ENCODE measurements at places on chromosomes 3 and 15.

DNA sequence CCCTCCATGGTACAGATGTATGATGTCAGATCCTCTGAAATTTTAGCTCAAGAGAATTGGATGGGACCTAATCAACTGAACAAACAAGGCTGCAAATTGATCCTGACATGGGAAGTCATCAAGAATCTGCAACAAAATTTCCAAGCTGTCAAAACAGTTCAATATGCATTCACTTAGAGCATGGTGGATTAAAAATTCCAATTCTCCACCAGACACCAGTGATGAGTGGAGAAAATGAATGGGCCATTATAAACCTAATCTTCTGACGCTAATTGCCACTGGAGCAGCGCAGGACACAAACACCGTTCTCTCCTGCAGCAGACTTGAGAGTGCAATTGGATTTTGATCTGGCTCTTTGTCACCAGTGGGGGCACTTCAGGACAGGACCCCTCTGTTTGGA lies 94.2 kb downstream of the MINAR1 start:
- DNase-seq = no peak

DNA sequence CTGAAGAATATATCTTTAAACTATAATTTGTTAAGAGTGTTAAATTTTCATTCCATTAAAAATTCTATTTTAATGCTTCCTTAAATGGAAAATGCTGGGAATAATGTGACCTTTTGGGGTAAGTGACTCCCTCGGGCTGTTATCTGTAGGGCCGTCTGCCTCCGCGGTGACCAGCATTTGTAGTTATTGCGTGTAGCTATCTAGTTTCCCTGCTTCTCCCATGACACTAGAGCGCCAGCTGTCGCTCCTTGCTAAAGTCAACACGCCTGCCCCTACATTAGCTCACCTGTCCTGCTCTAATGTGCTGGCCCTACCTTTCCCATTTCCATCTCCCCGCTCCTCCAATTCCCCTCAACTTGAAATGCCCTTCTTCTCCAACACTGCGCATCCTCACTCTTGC lies 12.4 kb upstream of the CHRM5 start:
- DNase-seq = peak; percentile 42

- DNase-seq = no peak
Measured at GRCh38 chr15:90097475-90097874, 4.8 kb downstream of the IDH2 start.

DNA sequence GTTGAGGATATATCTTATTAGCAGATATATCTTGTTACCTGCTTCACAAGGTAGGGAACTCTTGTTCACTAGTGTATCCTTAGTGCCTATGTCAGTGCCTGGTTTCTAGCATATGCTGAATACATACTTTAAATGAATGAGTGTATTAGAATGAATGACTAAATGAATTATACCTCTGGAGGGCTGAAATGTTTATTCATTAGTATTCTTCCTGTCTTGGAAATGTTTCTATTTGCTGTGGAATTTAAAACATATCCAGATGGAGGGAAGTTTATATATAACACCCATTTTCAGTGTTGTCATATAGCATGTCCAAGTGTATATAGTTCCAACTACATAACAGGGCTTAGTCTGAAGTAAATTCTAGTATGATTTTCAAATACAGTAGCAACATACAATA lies 581.5 kb downstream of the TBL1XR1 start:
- no peak for DNase-seq

GRCh38 chr3:30750967-30751366 lies 143.5 kb downstream of the GADL1 start:
- peak; percentile 17 for DNase-seq

- DNase-seq = no peak
Measured at GRCh38 chr15:61153291-61153690, 75.8 kb downstream of the RORA start.

- peak; percentile 41 for DNase-seq
Measured at GRCh38 chr3:190877925-190878324, 15.4 kb upstream of the GMNC start.

GRCh38 chr3:134395103-134395502 lies 20.9 kb upstream of the AMOTL2 start:
- DNase-seq = no peak

GRCh38 chr15:81780966-81781365 lies 264.9 kb downstream of the MEX3B start:
- no peak for DNase-seq

DNA sequence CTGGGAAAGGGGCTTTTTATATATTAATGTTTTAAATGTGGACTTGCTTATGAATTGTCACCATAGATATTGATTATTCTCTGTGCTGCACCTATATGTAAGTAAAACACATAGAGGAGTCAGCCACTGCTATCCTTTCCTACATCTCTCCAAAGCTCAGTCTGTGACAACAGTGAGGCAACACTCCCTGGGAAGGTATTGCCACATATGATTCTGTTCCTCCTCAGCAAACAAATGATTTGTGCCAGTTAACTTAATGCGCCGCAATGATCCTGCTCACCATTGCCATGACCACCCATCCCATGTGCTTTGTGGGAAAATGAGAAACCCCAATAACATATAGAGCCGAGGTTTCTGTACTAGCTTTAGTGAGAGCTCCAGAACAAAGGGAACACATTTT lies 75.1 kb upstream of the FBN1 start:
- no peak for DNase-seq

- DNase-seq = no peak
Measured at GRCh38 chr15:57464480-57464879, 88.2 kb downstream of the CGNL1 start.

DNA sequence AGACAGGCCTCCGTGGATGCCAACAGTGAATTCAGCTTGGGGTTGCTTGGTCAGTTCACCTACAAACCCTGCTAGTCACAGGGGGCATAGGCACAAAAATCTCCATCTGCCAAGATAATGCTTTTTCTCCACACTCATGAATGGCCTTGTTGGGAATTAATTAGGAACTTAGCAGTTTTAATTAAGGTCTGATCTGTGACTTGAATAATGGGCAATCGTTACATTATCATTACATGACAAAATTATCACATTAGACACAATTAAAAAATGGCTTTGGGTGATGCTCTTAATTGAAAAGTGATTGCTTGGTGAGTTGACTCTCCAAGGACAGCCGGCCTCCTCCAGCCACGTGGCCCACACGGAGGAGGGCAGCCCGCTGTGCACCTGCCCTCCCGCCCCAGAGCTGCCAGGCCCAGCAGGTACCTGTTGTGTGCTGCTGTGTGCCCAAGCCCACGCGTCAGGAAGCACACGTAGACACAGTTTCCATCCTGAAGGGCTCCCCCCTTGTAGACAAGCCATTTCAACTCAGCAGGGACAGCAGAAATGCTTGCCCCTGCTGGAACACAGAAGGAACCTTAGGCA lies 274.2 kb downstream of the OCA2 start:
- DNase-seq = no peak

DNA sequence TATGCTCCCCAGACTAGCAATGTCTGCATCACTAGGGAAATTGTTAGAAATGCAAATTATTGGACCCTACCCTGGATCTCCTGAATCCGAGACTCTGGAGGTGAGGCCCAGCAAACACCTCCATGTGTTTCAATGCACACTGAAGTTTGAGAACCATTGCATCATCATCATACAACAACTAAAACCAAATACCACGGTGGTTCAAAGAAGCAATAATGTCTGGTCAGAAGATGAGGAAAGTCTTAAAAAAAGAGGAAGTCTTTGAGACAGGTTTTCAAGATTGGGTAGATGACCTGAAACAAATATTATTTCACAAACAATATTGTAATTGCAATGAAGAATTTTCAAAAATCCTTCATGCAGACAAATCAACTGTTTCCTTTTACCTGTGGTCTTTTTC lies 60.3 kb upstream of the TRA2B start:
- no peak for DNase-seq

GRCh38 chr3:118938183-118938961 lies 96.3 kb downstream of the IGSF11 start:
- DNase-seq = no peak

GRCh38 chr3:151351648-151352047 lies 22.3 kb upstream of the P2RY13 start:
- no peak for DNase-seq

GRCh38 chr3:64748244-64748904 lies 60.6 kb upstream of the ADAMTS9 start:
- no peak for DNase-seq

GRCh38 chr3:63911509-63911872 lies 692 bp downstream of the SCAANT1 start:
- no peak for DNase-seq

GRCh38 chr3:143363949-143364348 lies 244.4 kb downstream of the CHST2 start:
- no peak for DNase-seq

DNA sequence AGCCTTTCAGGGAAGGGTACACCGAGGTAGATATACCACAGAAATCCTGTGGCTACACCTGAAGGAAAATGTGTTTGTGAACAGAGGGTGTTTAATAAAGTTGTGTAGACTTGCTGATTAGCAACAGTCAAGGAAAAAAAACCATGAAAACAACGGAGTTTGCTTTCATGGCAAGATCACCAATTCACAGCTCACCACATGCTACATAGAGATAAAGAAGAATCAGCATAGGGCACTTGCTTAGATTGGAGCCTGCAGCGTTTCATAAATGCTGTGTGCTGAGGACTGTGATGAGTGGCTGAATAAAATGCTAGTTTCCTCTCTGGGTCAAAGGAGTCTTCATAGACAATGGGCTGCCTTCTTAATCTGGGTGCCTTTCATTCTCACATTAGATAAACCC lies 257.6 kb downstream of the SLC9A9 start:
- no peak for DNase-seq

GRCh38 chr3:190597291-190597690 lies 83.4 kb downstream of the IL1RAP start:
- DNase-seq = no peak

DNA sequence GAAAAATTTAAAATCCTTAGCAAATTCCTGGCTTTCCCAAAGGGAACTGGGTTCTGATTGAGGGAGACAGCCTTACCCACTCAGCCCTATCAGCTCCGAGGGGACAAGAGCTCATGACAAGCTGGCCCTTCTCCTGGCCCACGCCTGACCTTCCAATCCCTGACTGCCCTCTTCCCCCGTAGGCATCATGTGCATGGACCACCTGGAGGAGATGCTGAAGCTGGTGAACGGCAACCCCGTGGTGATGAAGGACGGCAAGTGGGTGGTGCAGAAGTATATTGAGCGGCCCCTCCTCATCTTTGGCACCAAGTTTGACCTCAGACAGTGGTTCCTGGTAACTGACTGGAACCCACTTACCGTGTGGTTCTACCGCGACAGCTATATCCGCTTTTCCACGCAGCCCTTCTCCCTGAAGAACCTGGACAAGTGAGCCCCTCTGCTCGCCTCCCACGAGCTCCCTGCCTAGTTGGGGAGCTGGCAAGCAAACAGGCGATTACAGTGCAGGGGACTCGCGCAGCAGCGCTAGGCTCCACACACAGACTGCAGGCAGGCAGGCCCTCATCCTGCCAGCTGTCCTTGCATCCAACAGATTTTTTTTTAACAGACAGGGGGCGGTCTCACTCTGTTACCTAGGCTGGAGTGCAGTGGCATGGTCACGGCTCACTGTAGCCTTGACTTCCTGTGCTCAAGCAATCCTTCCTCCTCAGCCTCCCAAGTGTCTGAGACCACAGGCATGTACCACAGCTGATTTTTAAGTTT lies 16.8 kb downstream of the RPUSD3 start:
- no peak for DNase-seq

GRCh38 chr3:23923786-23924185 lies 6.9 kb downstream of the RPL15 start:
- no peak for DNase-seq

DNA sequence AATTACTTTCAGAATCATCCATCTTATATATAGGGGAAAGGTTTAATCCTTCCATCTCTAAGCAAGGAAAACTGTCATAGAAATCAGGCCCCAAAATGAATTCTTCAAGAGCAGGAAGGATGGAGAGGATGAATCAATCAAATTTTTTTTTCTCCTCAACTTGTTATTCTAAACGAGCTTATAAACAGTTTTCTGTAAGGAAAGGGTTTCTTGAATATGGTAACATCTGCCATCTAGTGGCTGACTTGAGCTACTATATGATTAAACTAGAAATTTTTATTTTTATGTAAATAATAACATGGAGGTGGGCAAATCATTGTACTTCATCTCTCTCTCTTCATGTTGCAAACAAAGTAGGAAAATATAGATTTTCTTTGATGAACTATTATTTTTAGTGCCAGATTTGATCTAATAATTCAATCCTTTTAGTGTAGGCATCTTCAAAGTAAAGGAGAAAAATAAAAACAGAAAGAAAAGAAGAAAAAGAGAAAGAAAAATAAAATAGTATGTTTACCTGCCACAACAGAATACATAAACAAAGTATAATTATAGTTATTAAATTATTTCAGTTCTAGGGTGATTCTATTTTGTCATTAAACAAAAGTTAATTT lies 146.6 kb downstream of the SERPINI1 start:
- DNase-seq = peak; percentile 11

GRCh38 chr15:51589881-51590568 lies 32.5 kb downstream of the DMXL2 start:
- DNase-seq = no peak

GRCh38 chr3:105466495-105467404 lies 100.0 kb downstream of the ALCAM start:
- DNase-seq = no peak

DNA sequence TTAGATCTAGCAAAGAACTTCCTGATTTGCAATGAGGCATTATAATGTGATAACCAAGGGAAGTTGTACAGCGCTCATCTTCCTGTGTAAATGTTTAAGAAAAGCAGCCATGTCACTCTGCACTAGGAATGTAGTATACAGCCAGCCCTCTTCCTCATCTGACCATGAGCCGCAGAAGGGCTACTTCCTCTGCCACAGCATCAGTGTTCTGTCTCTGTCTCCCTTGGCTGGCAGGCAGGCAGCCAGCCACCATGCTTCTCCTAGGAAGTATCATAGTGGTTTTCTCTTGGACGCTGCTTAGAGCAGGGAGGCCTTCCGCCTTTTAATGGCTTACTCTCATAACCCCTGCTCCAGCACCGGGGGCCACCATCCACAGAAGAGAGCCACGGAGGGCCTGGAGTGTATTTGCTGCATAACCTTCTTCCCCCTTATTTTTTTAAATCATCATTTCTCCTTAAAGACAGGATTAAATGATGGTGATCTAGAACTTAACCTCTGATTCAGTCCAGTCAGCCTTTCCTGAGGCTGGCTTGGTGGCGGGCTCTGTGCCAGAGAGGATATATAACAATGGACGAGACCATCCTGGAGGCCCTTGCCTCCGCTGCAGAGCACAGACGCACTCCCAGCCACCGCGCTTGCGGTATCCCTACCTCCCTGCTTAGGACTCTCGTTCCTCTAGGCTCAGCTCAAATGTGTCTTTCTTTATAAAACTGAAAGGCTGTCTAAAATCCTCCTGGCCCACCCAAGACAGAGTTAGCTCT lies 57.3 kb upstream of the PLXNA1 start:
- no peak for DNase-seq

DNA sequence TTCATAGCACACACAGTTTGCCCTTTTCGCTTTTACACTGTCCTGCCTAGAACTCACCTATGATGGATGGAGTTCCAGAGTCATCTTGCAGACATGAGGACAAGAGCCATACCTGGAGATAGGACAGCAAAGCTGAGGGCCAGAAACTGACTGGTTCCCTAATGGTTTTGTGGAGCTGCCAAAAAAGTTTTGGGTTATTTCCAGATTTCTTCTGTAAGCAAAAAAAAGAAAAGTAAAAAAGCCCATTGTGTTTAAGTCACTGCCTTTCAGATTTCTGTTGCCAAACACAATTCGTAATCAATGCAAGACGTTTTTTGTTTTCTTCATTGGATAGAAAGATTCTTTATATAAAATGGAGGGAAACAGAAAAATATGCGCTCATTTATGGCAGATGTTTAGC lies 42.4 kb upstream of the KY start:
- DNase-seq = no peak
